ENCODE measurements at places on chromosomes 2 and 18. TPM values are rescaled to one million over a fixed set of nuclear protein-coding genes. Genes with fewer than 3 reads are reported as not detected.

Gene CLEC4F
- 0.10 TPM for total RNA-seq

Gene DNER
- total RNA-seq = not detected

Gene KIF1A
- 0.66 TPM for total RNA-seq

Gene CNGA3
- not detected for total RNA-seq

Gene KLHL14
- total RNA-seq = not detected

Gene MRO
- total RNA-seq = not detected

Gene UGT1A3
- not detected for total RNA-seq

Gene LIPG
- 0.88 TPM for total RNA-seq

DNA sequence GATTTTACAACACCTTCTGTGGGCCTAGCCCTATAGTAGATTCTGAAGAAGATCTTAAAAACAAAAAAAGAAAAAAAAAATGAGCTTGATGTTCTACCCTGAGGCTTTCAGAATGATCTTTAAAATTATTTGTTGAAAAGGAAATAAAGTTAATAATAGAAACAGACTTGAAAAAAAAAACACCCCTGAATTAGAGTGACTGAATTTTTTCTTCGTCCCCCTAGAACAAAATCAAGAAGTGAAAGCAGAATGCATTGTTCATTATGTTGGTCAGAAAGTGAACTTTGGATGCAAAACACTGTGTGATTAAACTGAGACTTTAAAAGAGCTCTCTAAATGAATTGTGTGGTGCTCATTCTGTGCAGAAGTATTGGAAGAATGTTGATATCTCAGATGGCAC, 1384.4 kb upstream of the PIK3C3 start:
- no peak for DNase-seq

- DNase-seq = no peak
Observed at GRCh38 chr2:207682557-207682956, 28.9 kb upstream of the CCNYL1 start.

DNA sequence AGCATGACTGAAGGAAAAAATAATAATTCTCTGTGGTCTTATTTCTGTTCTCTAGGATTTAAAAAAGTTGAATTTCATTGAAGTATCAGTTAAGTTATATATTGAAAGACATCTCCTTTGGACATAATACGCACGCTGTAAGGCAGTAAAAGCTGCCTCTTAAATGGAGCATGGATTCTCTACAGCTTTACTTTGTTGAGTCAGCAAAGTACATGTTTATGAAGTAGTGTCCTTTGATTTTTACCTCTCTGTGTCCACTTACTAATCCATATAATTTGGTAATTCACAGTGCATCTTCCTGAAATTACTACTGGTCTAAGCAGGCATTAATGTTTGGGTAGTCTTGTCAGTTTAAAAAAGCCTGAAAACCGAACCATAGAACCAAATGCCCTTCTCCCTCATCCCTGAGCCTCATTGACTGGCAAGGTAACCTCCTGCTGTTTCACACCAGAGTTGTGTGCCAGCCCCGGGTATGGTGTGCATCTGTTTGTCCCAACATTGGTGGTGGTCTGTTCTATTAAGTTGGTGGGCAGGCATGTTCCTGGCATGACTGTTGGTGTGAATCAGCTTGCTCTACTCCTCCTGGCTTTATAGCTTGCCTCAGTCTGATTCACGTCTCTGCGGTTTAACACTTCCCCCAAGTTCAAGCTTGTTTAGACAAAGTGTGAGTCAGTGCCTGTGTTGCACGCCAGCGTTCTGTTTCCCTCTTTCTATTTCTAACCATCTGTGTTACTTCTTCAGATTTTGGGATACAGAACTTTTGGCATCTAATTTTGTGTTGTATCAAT, 71.0 kb upstream of the ITM2C start:
- peak; percentile 73 for DNase-seq

DNA sequence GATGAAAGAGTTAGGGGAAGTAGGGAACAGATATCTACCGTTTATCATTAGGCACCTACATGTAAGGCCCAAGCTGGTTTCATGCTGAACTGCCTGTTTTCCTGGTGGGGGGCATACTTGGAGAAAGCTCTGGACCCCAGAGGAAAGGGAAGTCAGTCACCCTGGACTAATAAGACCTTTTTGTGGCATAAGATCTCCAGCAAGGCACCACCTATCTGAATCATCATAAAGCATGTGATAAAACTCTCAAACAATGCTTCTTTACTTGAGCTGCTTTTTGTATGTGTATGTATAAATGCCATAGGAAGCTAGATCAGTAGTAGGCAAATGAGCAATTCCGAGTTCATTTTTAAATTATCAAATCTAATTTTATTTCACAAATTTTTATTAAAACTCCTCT, 104.8 kb downstream of the TANC1 start:
- no peak for DNase-seq

- DNase-seq = no peak
Observed at GRCh38 chr2:85801871-85802270, 48.1 kb downstream of the ATOH8 start.

DNA sequence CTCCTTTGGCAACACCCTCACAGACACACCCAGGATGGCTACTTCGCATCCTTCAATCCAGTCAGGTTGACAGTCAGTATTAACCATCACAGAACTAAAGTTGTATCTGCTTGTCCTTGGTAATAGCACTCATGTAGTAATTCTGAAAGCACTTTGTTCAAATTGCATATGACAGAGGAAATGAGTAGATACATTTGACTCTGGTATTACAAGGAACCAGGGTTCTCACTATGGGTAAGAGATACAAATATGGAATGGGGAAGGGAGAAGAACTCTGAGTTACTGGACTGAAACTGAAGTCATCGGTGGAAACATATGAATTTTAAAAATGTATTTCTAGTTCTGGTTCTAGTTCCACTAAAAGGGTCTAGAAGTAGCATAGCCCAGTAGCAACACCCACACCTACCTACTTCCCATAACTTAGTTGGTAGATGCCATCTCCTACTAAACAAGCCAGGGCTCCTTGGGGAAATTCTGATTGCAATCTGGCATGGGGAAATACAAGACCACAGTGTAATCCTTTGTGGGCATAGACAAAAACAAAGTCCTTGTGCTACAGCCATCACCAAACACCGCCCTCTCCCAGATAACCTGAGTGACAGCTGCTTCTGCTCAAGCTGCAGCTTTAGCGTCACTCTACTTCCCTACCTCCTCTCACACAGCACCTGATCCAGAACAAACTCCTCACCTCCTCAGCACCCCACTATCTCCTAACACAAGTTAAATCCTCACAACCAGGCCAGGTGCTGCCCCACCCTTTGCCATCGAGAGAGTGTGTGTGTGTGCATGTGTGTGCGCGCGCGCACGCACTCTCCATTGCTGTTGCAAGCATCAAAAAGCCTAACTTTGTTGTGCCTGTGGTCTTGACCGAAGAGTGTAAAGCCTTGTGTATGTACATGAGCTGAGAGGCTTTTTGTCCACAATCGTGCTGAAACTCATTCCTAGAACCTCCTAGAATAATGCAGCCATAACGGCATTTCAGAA, 31.4 kb upstream of the CD226 start:
- DNase-seq = no peak

DNA sequence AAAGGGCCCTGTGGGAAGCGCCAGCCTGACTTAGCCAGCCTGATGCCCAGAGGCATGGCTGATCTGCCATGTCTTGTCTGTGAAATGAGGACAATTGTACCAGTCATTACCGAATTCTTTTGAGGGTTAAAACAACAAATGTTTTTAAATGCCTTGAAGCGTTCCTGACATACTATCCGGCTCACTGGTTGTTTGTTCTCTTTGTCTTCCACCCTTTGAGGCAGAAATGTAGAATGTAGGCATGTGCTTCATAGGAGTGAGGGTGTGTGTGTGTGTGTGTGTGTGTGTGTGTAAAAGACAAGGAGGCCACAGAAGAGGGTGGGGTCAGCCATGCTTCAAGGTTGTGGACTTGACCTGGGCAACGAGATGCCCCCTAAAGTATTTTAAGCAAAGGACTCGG, 35.5 kb downstream of the TGFBRAP1 start:
- no peak for DNase-seq

DNA sequence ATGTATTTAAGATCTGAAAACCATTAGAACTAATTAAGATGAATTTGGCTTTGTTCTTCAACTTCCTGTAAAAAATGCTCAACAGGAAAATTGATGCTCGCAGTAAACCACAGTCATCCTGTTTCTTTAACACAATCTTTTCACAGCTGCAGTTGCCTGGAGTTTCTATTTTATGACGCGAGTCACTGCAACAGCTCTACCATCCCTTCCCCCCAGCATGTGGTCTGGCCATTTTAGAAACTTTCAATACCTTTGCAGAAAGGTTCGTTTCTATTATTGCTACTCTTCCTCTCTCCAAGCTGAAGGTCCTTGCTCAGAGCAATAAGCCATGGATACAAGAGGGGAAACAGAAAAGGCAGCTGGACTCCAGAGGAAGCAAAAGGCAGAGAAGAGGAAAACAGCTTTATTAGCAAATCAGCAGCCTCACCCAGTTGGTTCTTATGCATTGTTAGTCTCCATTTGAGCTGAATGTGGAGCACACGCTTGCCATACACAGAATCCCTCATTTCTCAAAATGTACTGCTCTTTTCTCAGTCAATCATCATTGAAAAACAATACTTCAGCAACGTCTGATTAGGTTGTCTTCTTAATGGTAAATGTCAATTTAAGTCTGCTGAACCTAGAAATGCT, 3.9 kb downstream of the WIPF1 start:
- DNase-seq = peak; percentile 69

DNA sequence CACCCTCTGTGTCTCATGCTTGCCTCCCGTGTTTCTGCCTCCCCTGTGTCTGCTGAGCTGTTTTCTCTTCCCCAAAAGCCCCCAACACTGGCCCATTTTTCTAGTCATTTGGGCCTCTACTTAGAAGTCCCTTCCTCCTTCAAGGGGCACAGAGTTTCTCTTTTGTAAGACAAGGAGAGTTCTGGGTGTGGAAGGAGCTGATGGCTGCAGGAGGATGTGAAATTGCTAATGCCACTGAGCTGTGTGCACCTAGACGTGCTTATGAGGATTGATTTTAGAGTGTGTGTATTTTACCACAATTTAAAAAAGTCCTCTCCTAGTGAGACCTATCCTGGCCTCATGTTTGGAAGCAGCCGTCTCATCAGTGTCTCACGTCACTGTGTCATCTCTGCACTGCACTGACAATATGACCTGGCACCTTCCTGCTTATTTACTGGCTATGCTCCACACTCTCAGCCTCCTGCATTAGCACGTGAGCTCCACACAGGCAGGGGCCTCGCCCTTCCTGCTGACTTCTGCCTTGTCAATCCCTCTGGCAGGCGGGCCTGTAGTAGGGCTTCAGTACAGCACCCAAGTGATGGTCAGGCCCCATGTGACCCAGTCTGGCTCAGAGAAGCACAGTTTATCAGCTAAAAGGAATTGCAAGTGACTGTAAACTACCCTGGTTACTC, 8.0 kb upstream of the MBP start:
- DNase-seq = peak; percentile 45

DNA sequence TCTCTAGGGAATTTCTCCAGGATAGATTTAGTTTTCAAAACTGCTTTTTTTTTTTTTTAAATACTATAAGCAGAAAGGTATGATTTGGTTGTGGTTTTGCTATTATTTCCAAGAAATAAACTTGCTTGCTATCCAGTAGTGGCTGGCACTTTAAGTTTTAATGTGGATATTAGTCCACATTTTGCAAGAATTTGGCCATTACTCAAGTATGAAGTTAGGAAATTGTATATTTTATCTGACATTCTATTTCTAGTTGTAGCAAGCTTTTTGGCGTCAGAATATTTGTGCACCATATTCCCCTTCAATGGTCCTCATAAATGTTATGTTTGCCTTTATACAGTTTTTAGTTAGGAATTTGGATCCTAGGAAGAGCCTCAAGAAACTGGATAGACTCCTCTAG, 226.3 kb downstream of the ZNF521 start:
- DNase-seq = no peak

DNA sequence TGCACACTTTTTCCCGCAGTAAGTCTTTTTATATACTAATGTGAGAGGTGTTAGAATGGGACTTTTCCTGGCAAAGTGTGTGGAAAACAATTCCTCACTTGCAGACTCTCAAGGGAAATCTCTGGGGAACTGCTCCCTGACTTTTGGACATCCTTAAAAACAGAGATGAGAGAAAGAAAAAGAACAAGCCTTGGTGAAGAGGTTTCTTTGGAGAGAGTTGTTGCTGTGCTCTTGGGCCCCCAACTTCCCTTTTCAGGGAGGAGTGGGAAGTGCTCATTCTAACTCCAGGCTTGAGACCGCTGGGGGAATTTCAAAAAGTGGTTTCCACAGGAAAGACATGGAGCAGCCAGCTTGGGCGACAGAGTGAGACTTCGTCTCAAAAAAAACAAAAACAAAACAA, 142.6 kb upstream of the SPRED2 start:
- DNase-seq = no peak

DNA sequence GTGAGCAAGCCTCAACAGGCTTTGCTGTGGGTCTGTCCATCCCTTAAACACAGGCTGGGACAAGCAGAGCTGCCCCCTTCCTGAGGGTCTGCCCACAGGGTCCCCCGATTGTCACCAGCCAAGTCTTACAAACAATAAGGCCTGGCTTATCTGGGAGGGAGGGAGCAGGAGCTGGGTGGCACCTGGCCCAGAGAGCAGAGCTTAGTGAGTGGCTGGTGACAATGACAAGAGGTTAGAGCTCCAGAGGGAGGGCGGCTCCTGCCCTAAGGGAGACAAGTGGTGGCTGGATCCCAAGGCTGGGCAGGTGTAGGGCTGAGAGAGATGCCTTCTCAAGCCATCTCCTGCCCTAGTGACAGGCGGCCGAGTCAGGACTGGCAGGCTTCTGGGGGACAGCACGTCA, 125.5 kb downstream of the KLHL29 start:
- DNase-seq = no peak

- no peak for DNase-seq
Observed at GRCh38 chr2:187252063-187252462, 196.0 kb downstream of the CALCRL start.

GRCh38 chr18:79733135-79733701, 53.6 kb downstream of the CTDP1 start:
- DNase-seq = no peak

GRCh38 chr2:121008975-121009374, 273.3 kb downstream of the GLI2 start:
- DNase-seq = no peak

- DNase-seq = no peak
Observed at GRCh38 chr2:207408086-207408794, 121.5 kb upstream of the CREB1 start.

DNA sequence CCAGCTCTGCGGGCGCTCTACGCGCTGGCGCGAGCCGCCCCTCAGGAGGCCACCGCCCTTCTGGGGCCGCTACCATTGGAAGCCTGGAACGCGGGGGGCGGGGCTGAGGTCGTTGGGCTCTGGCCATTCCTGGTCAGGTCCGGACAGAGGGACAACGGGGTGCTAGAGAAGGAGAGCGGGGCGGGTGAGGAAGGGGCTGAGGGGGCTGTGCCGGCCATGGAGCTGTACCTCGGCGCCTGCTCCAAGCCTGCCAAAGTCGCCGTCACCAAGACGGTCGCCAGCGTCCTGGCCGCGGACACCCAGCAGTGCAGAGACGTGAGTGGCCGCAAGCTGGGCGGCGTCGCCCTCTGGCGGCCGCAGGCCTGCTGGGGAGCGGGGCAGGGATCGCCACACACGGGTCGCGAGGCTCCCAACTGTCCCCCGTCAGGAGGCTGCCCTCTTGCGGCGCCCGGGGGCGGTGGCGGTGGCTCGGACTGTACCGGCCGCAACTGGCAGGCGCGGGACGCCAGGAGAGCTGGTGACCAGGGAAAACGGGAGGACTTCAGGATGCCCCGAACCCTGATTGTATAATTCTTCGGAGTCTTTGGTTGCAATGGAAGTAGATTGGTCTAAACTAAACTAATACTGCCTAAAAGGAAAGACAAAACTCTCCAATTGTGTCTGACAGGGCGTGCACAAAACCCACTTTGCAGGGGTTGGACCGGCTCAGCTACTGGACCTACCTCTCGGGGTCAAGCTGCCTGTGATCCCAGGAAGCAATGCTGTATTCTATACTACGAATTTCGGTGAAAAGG, at the start of gene FSIP2:
Gene FSIP2 (plus strand): TSS at position 126 of the 794 bp plus-strand sequence. CDS start 91 bp downstream, at position 217.
- DNase-seq = peak; percentile 9
